AG04449 (cell line): ENCODE measurements at places on chromosomes 12 and 14.

GRCh38 chr12:87599459-87599858 is 429.7 kb downstream of the C12orf50 start:
- DNase-seq = no peak

DNA sequence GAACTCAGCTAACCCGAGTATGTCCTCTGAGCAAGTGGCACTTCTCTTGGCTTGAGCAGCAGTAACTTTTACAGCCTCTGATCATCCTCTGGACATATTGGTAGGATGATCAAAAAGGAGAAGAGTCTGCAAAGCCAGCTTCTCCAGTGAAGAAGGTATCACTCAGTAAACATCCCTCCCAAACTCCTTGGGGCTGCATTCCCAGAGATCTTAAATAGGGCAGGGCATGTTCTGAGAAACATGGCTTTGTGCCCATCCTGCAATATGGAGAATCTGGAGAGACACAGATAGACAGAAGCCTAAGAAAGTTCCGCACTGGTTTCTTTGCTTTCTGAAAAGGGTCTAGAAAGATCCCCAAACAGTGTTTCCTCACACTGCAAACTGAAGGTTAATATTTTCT is 65.4 kb downstream of the RBM19 start:
- DNase-seq = no peak

DNA sequence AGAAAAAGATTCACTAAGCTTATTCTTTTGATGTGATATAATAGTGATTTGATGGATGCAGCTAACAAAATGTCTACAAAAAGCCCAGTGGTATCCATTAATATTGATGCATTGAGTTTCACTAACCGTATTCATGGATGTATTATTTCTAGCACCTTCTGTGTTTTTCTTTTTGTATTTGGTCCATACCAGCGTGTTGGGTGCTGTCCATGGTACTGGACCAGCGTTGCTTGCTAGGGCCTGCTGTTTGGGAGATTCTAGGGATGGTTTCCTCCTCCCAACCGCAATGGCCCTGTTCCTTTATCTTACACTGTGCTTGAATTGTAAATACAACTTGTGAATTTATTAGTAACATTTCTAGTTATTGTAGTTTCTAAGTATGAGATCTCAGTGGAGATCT is 31.7 kb downstream of the ANO4 start:
- no peak for DNase-seq

- no peak for DNase-seq
Measured at GRCh38 chr12:13686260-13686659, 295.1 kb downstream of the GRIN2B start.

DNA sequence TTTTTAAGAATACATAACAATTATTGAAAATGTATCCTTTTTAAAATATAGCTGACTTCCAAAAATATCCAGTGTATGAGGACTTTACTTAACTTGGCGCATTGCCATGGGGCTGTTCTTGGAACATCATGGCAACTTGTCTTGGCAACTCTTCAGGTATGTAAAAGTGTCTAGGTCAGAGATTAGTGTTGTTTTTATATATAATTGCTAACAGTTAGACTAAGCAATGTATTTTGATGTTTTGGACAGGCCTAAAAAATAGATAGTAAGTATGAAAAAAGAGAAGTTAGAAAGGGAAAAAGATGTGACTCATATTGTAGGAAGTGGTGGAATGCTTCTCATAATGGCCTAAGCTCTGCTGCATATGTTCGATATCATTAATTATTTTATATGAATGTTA is 70.9 kb downstream of the MON2 start:
- DNase-seq = peak; percentile 86

DNA sequence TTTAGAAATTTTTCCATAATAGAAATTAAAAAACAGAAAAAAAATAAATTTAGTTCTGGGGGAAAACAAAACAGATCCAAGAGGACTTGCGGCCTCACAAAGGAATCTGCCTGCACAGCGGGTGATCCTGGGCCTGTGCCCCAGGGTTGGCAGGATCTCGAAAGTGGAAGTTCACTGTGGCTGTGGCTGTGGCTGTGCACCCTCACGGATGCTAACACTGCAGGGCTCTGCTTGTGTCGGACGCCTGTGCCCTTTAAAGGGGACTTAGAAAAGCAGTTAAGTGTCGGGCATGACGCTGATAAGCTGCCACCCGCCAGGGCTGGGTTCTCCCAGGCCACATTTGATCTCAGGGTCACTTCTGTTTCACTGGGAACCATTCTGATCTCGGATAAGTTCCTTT is 209.1 kb downstream of the TTC7B start:
- no peak for DNase-seq

GRCh38 chr12:65300679-65301349 is 22.3 kb downstream of the MSRB3 start:
- DNase-seq = no peak

- DNase-seq = no peak
Measured at GRCh38 chr12:91383099-91383498, 200.5 kb upstream of the DCN start.

DNA sequence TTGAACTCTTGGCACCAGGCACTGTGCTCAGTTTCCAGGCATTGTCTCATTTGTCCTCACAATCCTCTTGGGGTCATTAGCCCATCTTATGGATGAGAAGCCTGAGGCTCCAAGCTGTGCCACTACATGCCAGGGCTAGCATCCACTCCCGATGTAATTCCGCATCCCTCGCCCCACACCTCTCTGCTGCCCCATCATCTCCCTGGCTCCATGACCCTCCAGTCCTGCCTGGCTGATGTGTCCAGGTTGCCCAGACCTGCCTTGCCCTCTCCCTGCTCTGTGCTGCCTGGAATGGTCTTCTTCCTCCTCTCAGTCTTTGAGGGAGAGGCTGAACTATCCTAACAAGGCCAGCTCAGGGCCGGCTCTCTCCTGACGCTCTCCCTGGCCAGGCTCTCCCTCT is 27.5 kb downstream of the PIGH start:
- no peak for DNase-seq

GRCh38 chr12:34402228-34402898 is 380.1 kb downstream of the ALG10 start:
- no peak for DNase-seq

DNA sequence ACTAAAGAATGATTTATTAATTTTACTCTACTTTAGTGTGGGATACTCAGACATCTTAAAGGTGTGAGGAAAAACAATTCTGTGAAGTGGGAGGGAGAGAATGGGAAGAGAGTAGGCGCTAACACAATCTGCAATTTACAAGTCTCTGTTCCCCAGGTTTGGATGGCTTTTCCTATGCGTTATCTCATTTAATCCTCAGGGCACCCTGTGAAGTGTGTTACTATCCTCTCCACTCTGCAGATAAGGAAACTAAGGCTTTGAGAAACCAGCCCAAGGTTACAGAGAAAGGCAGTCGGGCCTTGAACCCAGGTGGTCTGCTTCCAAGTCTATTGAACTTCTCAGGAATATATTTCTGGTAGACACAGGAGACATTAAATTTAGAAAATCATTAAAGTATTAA is 36.2 kb upstream of the TUBA1C start:
- no peak for DNase-seq
